ENCODE measurements at places on chromosomes 6 and 20.
A peak's percentile ranks its signal among the peaks of the same experiment; 100 is the strongest.

GRCh38 chr6:23654745-23655144 lies 471.3 kb upstream of the NRSN1 start:
- no peak for DNase-seq

DNA sequence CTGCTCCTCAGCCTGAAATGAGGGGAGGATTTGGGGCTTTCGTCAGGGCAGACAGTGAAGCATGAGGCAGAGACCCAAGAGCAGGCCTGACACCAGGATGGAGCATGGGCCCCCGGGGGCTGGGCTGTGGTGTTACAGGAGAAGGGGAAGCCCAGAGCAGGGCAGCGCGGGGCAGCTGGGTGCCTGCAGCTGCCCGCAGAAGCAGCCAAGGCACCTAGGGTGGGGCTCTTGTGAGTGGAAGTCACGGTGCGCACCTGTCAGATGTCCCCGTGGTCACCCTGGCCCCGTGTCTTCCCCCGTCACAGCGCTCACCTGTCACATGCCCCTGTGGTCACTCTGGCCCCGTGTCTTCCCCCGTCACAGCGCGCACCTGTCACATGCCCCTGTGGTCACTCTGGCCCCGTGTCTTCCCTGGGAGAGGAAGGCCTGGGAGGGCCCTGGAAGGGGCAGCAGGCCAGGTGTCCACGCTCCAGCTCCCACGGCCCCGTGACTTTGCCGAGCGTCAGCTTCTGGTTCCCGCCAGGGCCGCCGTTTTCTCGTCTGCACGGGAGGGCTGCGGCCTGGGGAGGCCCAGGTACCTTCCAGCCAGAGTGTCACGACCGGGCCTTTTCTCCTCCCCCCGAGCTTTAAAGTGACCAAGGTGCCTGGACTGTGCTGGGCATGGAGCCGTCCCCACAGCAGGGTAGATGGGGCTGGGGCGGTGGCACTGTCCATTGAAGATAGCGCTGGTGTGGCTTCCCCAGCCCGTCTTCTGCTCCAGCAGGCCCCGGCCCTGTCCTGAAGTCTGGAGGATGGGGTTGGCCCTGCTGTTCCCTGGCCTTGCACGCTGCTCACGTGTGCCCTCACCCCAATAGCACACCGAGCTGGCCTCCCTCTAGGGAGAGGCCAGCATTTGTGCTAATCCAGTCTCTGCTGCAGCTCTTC lies 9.4 kb downstream of the ARFGAP1 start:
- no peak for DNase-seq

GRCh38 chr20:62350098-62350628 lies 16.9 kb downstream of the LAMA5 start:
- no peak for DNase-seq

- DNase-seq: peak; percentile 91
Observed at GRCh38 chr6:25193460-25194171, 85.6 kb upstream of the CARMIL1 start.

GRCh38 chr6:116661594-116661993 lies 7.0 kb downstream of the ZUP1 start:
- DNase-seq: no peak

DNA sequence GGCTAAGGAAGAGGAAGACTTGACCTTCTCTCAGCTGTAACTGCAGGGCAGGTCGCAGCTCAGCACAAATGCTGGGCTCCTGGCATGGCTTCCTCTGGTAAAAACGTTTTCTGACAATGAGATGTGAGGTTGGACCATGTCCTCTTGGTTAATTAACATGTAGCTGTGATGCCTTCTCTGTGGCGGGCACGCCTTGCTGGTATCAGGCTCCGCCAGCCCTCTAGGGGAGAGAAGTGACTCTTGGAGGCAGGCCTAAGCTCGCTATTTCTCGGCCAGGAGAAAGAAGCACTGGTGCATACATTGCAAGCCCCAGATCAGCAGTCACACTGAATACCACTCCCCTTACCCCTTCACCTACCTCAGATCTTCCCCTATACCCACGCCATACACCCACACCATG lies 65.0 kb downstream of the QRSL1 start:
- no peak for DNase-seq

- no peak for DNase-seq
Observed at GRCh38 chr6:112320561-112321318, 26.4 kb upstream of the RFPL4B start.

DNA sequence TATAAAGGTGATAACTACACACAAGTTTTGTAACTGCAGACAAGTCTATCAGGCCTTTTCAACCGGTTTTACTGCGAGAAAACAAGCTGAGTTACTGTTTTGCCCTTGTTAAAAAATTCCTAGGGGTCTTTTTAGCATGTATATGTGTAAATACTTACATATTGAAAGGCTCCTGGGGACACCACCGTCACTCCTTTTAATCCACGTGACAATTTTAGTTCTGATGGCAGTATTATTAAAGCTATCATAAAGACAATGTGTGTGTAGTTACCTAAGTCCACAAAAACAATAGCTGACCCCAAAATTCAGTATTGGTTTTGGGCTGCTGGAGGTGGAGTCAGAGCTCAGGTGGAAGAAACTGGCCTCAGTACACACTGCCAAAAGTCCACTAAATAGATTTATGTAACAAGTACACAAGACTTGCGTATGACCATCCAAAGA lies 41.3 kb upstream of the HFE start:
- DNase-seq: no peak

GRCh38 chr20:51797357-51798025 lies 4.8 kb downstream of the SALL4 start:
- DNase-seq: peak; percentile 11

DNA sequence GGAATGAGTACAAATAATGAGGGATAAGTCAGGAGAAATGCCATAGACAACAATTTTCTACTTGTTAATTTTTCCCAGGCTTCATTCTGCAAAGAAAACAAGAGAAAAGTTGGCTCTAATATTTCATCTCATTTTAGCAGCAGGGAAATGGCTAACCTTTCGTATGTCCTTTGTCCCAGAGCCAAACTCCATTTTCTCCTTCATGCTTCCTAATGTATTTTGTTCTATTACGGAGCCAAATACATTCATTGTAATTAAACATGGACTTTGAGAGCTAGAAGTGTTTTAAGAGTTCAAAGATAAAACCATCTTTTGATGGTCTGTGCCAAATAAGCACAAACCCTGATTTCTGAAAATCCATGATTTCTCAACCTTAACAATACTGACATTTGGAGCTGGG lies 136.9 kb downstream of the PTCHD4 start:
- DNase-seq: no peak

DNA sequence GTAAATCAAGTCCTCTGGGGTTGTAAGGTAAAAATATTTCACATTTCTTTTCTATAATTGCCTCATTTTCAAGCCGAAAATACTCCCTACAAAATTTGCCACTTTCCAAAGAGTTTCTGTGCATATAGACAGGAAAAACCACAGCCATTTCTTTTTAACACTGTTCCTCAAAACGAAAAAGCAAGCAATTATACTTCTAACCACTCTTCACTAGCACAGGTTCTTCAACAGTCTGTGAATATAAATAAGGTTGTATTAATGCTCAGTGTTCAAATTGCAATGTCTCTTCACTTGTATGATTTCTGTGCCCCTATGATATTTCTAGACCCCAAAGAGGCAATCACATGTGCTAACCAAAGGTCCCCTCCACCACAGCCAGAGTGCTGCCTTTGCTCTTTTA lies 206.0 kb downstream of the SIM1 start:
- no peak for DNase-seq

GRCh38 chr20:10721137-10721896 lies 47.5 kb upstream of the JAG1 start:
- DNase-seq: peak; percentile 36

DNA sequence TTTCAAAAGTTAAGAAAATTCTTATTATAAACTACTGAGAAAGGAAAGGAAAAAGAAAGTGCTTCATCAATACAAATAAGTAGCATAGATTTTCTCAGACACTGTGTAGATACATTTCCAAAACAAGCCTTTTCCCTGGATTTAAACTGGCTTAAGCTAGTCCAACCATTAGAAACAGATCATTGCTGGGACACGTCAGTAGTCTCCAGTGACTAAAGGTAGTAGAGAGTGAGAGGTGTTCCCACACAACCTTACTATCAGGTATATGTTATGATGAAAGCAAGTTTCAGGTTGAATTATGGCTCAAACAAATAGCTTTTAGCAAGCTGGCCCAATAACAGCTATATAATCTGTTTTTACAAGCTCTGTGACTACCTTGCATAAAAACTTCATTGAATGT lies 47.3 kb upstream of the SLC2A12 start:
- DNase-seq: no peak

DNA sequence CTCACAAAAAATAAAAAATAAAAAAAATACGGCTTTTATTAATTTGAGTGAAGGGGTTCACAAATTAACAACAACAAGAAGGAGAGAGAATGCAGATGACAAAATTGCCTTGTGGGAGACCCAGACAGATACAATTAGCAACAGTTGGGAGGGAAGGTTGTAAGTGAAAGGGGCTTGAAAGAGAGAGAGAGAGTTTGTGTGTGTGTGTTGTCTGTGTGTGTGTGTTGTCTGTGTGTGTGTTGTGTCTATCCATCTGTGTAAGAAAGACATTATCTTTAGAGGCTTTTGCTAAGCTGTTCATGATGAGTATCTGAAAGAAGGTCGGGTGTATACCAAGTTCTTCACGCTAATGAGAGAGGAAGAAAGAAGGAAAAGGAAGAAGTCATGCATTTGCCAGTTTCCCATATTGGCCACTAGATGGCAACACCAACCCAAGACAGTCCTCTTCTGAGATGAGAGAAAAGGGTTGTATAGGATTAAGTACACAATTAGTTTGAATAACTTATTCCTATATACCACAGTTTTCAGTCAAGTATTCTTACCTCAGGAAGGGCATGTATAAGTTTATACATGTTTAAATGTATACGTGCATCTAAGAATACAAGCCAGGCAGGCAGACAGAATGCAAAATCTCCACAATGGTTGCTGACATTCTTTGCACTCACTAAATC lies 63.7 kb upstream of the CD2AP start:
- DNase-seq: peak; percentile 44

DNA sequence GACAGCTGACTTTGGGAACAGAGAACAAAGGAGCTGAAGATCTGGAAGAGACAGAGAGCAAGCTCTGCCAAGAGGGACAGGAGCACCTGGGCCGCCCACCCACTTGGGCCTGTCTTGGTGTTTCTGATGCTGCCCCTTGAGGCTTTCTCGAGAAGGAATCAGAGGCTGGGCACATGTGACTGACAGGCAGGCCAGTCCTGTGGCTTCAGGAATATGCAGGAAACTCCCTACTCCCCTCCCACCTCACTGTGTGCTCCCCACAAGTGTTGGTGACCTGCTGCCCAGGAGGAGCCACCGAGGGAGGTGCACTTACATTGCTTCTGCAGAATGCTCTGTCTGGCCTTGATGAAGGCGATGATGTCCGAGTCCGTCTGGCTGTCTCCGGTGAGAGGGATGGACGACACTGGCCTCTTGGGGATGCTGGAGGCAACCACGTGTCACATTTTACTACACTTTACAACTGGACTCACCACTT lies 20.9 kb upstream of the KCNK16 start:
- DNase-seq: no peak

- no peak for DNase-seq
Observed at GRCh38 chr6:105901583-105901982, 184.6 kb upstream of the PRDM1 start.

DNA sequence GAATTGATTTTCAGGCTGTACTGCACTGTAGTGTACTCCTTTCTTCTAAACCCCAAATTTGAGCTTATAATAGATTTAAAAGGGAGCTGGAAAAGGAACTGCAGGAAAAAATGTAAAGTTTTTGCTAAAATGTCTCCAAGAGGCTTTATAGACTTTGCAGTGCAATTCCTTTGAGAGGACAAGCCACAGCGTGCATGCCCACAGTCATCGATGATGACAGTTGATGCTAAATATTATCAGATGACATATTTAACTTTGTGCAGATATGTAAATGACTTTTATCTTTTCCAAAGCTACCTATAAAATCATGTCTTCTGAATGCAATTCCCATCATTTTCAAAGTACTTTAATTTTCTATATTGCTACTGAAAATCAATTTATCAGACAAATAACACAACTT lies 24.3 kb upstream of the HDGFL1 start:
- DNase-seq: no peak

Data from astrocyte (in vitro differentiated cells and primary cell).